ENCODE measurements at places on chromosomes 2 and 18.

DNA sequence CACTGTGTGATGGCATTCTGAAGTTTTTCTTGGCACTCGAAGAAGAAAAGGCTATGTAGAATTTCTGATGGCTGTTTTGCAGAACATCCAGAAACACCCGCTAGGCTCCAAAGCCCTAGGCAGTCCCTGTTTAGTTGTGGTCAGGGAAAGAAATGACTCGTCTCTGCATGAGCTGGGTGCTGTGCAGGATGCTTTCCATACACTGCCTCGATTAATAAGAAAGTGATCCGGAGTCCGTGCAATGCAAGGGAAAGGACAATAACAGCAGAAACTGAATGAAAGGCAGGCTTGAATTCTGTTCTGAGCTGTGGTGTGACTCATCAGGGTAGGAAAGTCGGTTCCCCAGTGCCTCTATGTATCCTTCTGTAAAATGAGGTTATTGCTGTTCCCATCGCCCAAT is 18.7 kb downstream of the MAPRE3 start:
- peak; percentile 54 for DNase-seq

DNA sequence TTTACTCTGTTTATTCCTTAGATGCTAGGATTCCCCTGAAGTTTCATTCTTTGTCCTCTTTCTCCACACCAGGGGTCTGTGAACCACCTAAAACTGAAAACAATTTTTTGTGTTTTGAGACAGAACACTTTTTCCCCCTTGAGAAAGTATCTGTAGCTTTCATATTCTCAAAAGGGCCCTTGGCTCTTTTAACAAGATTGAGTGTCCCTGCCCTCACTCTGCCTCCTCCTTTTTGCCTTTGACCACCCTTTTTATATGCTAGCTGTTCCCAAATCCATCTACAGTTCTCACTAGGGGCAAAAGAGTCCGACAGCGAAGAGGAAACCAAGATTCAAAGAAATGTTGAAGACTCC is 883 bp upstream of the EHBP1 start:
- no peak for DNase-seq

- DNase-seq: no peak
Measured at GRCh38 chr18:56248610-56249235, 389.7 kb downstream of the TXNL1 start.

DNA sequence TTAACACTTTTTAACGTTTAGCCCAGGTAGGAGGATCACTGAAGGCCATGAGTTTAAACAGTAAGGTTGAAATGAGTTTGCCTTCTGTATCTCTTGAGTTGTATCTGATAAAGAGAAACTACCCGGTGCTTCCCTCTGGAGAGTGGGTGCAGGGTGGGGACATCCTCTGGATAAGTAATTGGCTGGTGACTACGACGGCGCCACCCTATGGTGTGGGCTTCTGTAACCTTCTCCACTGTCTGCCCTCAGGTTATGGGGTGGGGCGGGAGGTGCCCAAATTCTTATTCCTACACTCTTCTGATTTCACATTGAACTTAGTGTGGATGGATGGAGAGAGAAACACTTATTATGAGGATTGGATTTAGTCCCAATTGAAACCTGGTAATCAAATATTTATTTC is 68.8 kb downstream of the LDLRAD4 start:
- DNase-seq: no peak

- peak; percentile 16 for DNase-seq
Measured at GRCh38 chr2:233966388-233966787, 49.2 kb downstream of the TRPM8 start.

DNA sequence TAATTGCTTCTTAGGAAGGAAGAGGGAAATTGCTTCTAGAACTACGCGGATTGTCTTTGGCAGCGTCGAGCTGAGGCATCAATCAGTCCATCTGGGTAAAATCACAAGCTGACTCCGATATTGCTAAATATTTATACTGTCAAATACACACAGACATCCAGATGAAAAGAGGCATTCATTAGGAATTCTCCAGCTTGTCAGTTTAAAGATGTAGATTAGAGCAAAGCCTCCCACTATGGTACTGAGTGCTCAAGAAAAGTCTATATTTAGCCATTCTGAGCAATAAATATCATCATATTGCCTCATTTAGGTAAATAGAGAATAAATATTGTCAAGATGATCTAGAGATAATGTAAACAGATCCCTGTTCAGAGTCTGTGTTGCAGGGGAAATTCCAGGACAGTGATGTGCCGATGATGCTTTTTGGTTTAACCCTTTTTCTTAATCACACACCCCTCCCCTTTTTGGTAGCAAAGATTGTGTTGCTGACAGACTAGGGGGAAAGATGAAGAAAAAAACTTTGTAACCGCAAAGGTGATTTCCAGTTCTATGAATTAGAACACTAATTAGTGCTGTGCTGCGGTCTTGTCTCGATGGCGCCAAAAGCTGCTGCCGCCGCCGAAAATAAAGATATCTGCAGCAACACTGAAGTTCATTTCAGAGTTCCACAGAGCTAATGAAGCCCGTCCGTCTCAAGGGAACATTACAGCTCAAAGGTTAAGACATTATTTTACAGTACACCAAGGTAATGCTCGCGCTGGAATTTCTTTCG is 171.8 kb downstream of the PTGR3 start:
- DNase-seq: no peak

DNA sequence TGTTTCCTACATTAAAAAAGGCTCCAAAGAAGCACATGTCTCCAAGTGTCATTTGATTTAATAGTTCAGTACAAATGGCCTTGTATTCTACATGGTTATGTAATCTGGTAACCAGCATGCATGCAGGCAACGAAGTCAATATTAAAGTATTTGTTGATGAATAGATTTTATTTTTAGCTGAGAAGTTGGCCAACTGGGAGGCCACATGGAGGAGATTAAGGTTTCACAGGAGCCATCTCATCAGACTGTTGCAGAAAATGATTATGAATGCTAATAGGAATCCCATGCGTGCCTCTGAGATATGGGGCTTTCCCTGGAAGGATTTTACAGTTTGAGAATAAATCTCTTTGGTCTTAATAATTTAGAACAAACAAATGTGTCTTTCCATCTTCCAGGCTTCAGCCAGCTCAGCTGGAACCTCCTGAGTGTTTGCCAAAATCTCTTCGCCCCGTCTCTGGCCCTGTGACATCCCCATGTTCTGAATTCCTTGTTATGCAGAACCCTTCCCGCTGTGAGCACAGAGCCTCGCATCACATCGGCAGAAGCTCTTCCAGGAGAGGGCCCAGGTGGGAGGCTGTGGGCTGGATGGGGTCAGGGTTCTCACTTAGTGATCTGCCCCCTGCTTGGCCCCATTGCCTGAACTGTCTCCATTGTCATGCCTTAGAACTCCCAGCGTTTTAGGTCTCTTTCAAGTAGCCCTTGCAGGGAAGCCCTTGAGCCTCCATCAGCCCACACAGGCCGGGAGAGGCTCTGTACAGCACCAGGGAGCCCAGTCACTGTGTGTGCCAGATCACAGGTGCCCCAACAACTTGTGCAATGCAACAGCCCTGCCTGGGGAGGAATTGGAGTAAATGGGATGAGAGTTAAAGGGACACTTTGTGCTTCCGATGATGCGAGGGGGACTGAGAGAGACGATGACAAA is 190.5 kb upstream of the TWIST2 start:
- DNase-seq: no peak

DNA sequence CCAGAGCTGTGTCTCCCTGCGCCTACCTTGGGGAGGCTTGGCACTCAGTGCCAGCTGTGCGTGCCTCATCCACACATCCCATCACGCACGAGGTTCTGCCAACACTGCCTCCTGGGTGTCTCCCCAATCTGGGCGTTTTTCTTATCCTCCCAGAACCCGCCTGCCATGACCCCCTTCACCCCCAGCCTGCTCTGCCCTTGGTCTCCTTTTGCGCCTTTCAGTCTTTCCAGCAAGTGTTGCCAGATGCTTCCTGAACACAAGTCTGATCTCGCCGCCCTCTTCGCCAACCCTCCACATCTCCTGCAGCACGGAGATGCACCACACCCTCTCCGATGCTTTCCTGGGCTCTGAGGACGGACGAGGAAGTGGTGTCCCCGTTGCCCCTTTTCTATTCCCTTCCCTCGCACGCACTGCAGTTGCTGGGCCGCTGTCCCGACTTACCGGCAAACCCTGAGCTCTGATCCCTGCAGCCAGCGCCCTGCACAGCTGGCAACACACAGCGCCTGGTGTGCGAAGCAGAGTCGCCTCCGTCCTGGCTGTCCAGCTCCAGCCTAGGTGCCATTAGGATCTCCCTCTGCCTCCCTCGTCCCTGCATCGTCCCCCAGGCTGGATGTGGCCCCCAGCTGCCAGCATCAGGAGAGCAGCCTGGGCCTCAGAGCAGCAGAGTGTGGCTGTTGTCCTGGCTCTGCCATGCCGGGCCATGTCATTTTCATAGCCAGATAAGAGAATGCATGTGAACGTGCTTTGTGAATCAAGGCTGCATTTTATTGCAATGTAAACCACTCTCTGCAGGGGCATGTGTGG is 22.6 kb upstream of the ALLC start:
- DNase-seq: no peak

DNA sequence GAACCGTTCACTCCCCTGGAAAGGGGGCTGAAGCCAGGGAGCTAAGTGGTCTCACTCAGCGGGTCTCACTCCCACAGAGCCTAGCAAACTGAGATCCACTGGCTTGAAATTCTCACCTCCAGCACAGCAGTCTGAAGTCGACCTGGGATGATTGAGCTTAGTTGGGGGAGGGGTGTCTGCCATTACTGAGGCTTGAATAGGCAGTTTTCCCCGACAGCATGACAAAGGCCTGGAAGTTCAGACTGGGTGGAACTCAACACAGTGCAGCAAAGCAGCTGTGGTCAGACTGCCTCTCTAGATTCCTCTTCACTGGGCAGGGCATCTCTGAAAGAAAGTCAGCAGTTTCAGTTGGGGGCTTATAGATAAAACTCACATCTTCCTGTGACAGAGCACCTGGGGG is 292.5 kb downstream of the NUP35 start:
- DNase-seq: no peak

GRCh38 chr2:74921236-74921736 is 37.2 kb upstream of the POLE4 start:
- DNase-seq: no peak

DNA sequence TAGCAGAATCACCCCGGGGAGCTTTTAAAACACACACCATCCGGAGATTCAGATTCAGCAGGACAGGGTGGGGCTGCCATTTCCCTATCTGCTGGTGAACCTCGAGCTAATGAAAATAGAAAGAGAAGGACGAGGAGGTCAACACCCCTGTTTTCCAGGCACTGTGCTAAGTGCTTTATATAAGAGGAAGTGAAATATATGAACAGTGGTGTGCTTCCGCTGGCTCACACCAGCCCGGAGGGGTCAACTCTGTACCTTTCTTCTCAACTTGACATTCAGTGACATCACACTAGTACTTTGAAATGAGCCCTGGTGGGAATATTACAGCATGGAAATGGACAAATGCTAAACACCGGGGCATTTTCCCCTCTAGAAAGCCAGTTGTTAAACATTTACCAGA is 108.3 kb upstream of the LTBP1 start:
- DNase-seq: no peak

- DNase-seq: peak; percentile 84
Measured at GRCh38 chr18:75070625-75071483, 138.1 kb downstream of the PTGR3 start.

GRCh38 chr2:6824962-6825361 is 40.7 kb downstream of the CMPK2 start:
- DNase-seq: peak; percentile 82

DNA sequence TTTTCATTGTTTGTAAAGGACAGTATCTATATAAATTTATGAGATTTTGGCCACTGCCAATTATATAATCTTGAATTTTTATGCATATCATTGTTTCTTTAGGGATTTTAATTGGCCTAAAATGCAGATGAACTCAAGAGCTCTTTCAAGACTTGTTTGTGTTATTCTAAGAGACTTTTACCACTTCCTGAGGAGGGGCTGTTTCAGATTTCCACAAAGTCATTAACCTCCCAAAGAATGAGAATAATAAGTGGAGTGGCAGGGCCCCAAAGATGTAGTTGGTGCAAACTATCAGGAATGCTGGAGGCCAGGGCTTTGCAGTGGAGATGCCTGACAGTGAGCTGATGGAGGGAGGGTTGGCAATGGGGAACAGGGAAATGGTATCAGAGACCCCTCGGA is 15.5 kb upstream of the ACVR1 start:
- DNase-seq: no peak

DNA sequence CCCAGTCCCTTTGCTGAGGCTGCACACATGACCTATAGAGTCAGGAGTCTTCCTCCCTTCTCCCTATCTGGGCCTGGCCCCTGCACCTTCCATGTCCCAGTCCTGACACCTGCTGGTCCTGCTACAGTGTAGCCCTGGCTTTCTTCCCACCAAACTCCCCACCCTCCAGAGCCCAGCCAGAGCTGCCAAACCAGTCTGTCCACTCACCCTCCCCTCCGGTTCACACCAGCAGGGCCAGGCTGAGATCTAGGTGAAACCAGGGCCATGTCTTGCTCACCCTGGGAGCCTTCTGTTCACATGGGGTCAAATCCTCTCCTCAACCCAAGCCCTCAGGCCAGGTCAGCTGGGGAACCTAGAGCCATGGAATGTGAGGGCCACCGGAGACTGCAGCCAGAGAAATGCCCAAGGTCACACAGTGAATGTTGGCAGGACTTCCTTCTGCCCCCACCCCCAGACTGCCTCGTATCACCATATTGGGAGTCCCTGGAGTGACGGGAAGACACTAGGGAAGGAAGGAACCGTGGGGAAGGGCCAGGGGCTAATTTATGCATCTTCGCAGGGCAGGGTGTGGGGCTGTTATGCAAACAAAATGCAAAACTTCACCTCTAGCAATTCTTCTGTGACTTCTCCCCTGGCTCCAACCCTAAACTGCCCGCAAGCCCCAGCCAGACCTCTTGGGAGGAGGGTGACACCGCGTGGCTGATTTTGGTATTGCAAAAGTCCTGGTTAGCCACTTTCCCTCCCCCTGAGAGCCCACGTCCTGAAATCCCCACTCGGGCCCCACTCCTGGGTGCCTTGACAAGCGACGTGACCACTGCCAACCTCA is 14.6 kb downstream of the TNS1 start:
- DNase-seq: peak; percentile 41

DNA sequence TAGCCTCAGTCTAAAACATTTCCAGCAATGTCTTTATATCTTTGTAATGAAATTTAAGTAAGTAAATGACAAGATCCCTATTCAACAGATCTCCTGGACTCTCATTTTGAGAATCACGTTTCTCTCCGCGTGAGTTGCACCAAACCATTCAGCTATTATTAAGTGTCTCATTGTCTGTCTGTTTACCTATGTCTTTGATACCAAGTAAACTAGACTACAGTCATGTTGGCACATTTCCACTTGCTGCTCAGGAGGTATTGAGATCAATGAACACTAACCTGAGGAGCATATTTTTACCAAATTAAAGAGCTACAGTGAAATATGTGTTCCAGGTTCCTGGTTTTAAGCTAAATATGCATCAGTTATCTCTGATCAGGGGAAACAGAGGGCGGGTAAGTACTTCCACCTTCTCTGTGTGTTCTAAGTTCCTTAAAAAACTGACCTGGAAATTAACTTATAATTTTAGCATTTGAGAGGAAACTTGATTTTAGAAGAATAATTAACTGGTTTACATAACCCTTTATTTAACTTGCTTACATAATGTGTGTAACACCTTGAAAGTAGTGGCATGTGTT is 125.8 kb downstream of the OSBPL6 start:
- DNase-seq: no peak

- no peak for DNase-seq
Measured at GRCh38 chr2:173578404-173579107, 223.9 kb downstream of the CDCA7 start.
